ENCODE measurements at places on chromosomes 13 and 19. TPM values are rescaled to one million over a fixed set of nuclear protein-coding genes. Genes with fewer than 3 reads are reported as not detected.

- DNase-seq: no peak
These were observed 10.0 kb downstream of the ARHGAP45 start for GRCh38 chr19:1076951-1077350.

DNA sequence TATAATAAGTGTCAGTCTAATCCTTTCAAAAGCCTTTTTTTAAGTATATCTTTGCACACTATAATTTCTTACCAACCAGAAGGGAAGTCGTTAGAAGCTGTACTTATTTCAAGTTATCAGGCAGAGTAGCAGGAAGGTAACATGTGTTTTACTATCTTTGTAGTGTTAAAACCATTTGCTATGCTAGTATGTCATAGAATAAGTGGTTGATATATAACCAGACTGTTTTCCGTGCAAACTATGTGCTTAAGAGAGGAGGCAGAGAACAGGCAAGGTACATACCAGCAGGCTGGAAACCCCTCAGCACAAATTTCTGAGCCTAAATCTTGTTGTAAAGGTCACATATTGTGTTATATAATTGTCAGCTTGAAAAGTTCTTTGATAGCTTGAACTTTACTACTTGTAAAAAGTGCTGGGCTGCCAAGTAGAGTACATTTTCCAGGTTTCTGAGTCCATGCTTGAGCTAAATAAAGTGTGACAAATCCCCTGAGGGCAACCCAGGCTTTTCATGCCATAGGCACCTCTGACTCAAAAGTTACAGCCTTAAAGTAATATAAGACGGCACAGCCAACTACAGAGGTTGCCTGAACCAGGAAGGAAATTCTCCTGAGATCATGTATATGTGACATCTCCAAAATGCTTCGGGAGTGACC lies 1297.4 kb downstream of the PCDH9 start:
- no peak for DNase-seq

DNA sequence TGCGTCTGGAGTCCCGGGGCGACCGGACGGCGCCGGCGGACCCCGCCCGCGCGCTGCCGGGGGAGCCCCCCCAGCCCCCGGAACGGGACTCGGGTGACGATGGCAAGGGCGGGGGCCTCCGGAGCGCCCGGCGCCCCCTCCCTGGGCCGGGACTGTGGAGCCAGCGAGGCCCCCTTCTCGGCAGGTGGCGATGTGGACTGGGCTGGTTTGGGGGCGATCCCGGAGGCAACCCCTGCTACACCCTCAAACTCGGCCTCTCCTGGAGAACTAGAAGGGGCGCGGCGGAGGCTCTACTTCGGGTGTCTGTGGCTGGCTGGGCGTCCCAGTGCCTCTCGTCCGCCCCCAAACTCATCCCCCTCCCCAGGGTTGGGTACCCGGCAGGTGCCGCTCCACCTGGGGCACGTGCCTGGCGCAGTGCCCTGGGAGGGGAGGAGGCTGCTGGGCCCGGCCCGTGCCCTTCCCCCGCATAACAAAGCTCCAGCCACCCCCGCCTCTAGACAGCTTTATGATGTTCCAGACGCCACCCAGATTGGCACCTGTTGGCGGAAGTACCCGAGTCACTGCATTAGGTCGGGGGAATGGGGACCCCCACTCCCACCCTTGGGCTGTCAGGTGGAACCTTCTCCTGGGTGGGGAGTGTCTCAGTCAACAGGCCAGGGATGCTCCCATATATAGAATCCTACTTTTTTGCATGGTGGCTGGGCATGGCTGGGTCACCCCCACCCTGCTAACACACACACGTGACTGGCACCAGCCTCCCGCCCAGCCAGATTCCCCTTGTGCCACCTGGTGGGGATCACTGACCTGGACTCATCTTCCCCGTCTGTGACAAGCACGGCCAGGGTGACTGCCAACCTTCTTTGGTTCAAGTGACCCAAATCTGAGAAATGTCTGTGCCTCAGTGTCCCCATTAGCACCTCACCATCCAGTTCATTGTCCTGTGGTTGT lies 722 bp downstream of the PKN1 start:
- no peak for DNase-seq

ADGRE3 gene
- 0.09 TPM for total RNA-seq

SPIB gene
- not detected for total RNA-seq

CRB3 gene
- total RNA-seq: 54.9 TPM

GRCh38 chr19:49932731-49933131 lies 3.4 kb upstream of the NUP62 start:
- DNase-seq: no peak

DNA sequence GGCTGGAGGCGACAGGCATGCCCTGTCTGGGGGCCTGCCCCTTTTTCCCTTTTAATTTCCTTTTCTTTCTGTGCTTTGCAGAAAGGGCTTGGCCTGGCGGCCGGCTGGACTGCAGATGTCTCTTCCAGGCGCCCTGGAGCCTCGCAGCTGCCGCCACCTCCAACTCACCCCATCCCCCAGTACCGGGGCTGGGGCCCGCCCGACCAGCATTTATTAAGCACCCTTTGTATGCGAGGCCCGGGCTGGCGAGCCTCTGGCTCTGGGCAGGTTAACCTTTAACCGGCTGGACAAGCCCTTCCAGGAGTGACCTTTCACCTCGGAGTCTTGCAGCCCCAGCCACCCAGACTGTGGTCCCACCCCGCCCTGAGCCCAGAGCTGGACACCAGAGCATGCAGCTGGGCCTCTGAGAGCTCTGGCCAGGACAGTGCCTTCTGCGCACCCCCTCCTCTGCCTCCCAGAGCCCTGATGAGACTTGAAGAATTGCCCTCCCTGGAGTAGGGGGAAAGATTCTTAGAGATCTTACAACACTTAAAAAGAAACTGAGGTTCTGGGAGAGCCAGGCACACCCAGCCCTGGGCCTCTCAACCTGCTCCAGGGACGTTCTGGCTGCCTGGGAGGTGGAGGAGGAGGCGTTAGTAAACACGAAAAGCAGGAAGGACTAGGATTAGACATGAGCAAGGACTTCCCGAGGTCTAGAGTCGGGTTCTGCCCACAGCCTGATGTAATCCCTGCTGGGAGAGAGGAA lies 1.1 kb upstream of the NR2F6 start:
- DNase-seq: peak; percentile 69

TRPC4 gene
- 0.49 TPM for total RNA-seq

GRCh38 chr19:12112701-12113100 lies 27.4 kb downstream of the ZNF20 start:
- no peak for DNase-seq

GRCh38 chr13:78958006-78958405 lies 299.1 kb upstream of the OBI1 start:
- no peak for DNase-seq
